SJCRH30 (cell line): ENCODE measurements at places on chromosomes 5 and 9. TPM values are rescaled to one million over a fixed set of nuclear protein-coding genes. Genes with fewer than 3 reads are reported as not detected.

- no peak for DNase-seq
- H3K27ac ChIP-seq, result no peak overlapping the region
- H3K36me3 ChIP-seq, result no peaks in the 10 kb centered on the region
- no peak overlapping the region for H3K4me3 ChIP-seq
- H3K4me1 ChIP-seq, result no peaks in the 10 kb centered on the region
Observed at GRCh38 chr5:10941900-10942299, 180.9 kb upstream of the DAP start.

GRCh38 chr5:10317825-10318682, 10.4 kb upstream of the CMBL start:
- no peak for DNase-seq
- no peak overlapping the region for H3K4me3 ChIP-seq
- no peaks in the 10 kb centered on the region for H3K36me3 ChIP-seq
- H3K27me3 ChIP-seq, result no peaks in the 10 kb centered on the region
- H3K4me1 ChIP-seq, result no peaks in the 10 kb centered on the region

DNA sequence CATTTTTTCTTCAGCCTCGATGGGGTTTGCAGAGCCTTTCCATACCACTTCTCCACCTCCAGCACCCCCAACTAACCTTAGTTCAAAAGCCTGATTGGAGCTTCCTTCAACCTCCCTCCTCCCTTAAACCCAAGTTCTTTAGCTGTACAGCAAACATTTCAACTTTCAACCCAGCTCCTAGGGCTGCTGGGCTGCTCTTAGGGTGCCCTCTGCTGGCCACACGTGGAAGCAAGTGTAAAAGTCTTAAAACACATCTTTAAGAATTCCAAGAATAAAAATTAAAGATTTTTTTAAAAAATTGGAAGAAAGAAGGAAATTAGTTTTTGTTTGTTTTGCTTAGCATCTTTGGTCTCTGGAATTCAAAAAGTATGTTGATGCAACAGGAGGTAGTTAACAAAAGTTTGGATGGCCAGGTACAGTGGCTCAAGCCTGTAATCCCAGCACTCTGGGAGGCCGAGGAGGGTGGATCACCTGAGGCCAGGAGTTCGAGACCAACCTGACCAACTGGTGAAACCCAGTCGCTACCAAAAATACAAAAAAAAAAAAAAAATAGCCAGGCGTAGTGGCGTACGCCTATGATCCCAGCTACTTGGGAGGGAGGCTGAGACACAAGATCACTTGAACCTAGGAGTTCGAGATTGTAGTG, 15.5 kb upstream of the HSD17B3 start:
- H3K27ac ChIP-seq, result no peak overlapping the region
- no peaks in the 10 kb centered on the region for H3K27me3 ChIP-seq
- H3K36me3 ChIP-seq, result no peaks in the 10 kb centered on the region
- H3K4me3 ChIP-seq, result no peak overlapping the region
- H3K4me1 ChIP-seq, result peaks cover 3% of the 10 kb centered on the region; the same call in 1 of the 2 replicates

DNA sequence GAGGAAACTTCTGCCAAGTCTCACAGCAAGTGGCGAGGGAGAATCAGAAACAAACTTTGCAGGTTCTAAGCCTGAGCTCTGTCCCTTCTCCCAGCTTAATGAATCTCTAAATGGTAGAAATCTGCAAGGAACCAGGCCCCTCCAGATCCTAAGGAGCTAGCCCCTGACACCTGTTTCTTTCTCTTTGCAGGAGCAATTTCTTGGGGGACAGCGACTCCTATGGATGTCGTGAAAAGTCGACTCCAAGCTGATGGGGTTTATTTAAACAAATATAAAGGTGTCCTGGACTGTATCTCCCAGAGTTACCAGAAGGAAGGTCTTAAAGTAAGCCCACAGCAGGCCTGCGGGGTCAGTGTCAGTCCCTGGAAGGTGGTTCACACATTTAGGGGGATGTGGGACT, 21.8 kb downstream of the IL9 start:
- H3K27ac ChIP-seq, result no peak overlapping the region
- no peaks in the 10 kb centered on the region for H3K4me1 ChIP-seq
- no peaks in the 10 kb centered on the region for H3K36me3 ChIP-seq
- H3K27me3 ChIP-seq, result peaks cover 14% of the 10 kb centered on the region
- DNase-seq, result no peak
- no peak overlapping the region for H3K4me3 ChIP-seq

- no peaks in the 10 kb centered on the region for H3K36me3 ChIP-seq
- H3K27me3 ChIP-seq, result no peaks in the 10 kb centered on the region
- no peaks in the 10 kb centered on the region for H3K4me1 ChIP-seq
- H3K4me3 ChIP-seq, result no peak overlapping the region
- H3K27ac ChIP-seq, result no peak overlapping the region
- no peak for DNase-seq
Observed at GRCh38 chr5:132692632-132692967, 18.8 kb downstream of the IL4 start.

DNA sequence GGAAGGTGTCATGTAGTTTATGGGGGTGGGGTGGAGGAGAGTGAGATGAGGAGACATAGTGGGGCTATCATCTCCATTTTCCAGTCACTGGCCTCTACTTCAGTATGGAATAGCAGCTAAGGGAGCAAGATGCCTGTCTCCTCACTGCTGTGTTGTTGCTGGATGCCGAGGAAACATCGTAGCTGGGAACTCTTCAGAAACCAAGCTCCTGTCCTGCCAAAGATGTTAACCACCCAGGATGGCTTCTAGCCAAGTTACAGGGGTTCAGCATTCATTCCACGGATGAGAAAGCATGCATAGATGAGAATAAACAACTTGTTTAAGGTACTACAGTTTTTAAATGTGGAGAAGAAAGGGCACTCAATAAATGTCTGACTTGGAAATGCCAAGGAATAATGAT, 226.5 kb downstream of the ASTN2 start:
- H3K27me3 ChIP-seq, result no peaks in the 10 kb centered on the region
- H3K4me3 ChIP-seq, result no peak overlapping the region
- no peaks in the 10 kb centered on the region for H3K36me3 ChIP-seq
- DNase-seq, result no peak

DNA sequence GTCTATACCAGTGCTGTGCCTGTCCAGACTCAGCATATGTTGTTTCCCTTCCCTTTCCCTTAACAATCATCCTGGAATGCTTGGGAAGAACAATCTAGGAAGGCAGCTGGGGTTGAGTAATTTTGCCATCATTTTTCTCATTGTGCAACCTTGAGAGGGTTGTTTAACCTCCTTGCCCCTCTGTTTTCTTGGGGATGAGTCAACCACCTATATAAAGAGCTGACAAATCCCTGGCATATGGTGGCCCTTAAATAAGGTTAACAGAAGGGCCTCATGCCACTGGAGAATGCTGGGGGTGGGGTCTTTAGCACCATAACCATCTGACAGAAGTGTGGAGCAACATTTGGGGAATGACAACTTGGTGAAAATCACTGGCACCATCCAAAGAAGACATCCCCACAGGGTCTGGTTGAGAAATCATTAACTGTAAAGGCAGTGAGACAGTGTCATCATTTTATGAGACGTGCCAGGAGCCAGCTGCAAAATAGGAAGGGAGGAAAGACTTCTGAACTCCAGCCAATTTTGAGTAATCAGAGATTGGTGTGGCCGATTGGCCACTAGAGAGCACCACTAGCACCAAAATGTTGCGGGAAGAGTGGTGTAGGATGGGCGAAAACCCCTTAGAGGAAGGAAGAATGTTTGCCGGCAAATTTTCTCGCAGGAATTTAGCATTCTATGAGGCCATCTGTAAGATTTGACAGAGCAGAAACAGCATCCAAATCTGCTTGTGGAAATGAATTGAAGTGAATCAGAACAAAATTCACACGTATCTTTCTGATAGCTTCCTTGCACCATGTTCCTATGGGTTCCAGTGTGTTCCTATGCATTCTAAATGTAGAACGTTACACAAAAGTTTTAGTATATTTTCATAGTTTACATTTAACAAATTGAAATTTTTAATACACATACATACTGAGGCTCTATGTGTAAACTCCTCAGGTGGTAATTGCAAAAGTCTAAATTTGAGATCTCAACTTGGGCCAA, 113.8 kb downstream of the MSX2 start:
- peak; percentile 50 for DNase-seq
- peaks cover 6% of the 10 kb centered on the region; the same call in 1 of the 2 replicates for H3K4me1 ChIP-seq
- no peak overlapping the region for H3K4me3 ChIP-seq
- H3K27ac ChIP-seq, result peak overlapping the region; percentile 30; the same call in 1 of the 2 replicates

- DNase-seq, result no peak
- H3K36me3 ChIP-seq, result no peaks in the 10 kb centered on the region
- peaks cover 18% of the 10 kb centered on the region for H3K4me1 ChIP-seq
- H3K27ac ChIP-seq, result no peak overlapping the region
Observed at GRCh38 chr5:136007271-136007670, 21.5 kb upstream of the TGFBI start.

DNA sequence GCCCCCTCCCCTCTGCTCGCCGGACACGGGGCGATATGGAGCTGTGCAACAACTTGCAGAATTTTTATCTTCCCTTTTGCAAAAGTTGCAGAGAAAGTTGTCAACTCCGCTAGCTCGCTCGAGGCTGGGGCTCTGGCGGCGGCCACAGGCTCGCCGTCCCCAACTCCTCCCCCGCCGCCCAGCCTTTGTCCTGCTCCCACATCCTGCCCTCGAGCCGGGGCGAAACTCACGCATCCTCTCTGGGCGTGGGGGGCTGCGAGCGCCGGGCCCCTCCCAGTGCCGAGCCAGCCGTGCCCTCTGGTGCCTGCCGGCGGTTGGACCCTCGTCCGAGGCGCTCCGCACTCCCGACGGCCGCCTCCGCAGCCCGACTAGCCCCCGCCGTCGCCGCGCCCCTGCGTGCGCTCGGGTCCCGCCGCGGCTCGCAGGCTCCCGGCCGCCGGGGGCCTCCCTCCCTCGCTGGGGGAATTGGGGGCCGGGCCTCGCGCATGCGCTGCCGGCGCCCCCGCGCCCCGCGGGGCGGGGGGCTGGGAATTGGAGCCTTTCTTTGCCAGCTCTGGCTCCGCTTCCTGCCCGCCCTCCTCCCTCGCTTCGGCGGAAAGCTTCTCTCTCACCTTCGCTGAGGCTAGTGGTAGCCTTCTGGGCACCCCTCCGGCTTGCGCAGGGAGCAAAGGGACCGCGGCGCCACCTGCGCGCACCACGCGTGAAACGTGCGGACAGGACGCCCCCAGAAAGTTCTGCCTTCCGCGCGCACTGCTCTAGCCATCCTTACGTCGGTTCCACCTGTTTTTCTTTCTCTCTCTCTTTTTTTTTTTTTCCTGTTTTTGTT, at the start of gene CCNJL:
Gene CCNJL (minus strand): TSS at position 431 of the 826 bp plus-strand sequence. CDS start 641 bp downstream, outside the sequence.
- H3K27me3 ChIP-seq, result no peaks in the 10 kb centered on the region
- DNase-seq, result peak; percentile 76
- peaks cover 17% of the 10 kb centered on the region for H3K4me1 ChIP-seq
- H3K36me3 ChIP-seq, result no peaks in the 10 kb centered on the region
- peak within 1 kb of the TSS; percentile 91 for H3K4me3 ChIP-seq
- peak within 1 kb of the TSS; percentile 37 for H3K27ac ChIP-seq

- no peak overlapping the region for H3K4me3 ChIP-seq
- no peak overlapping the region for H3K27ac ChIP-seq
- no peaks in the 10 kb centered on the region for H3K4me1 ChIP-seq
- no peaks in the 10 kb centered on the region for H3K27me3 ChIP-seq
- no peaks in the 10 kb centered on the region for H3K36me3 ChIP-seq
- no peak for DNase-seq
Observed at GRCh38 chr5:114152656-114153360, 209.1 kb upstream of the KCNN2 start.

Gene F2RL2
- 19.1 and 20.2 TPM in 2 replicates for total RNA-seq

Gene SH2D3C
- 0.99 and 1.4 TPM in 2 replicates for total RNA-seq

Gene C5orf47
- total RNA-seq, result not detected in 2 replicates

Gene PCAT7
- total RNA-seq, result not detected in 2 replicates

Gene SLC6A7
- total RNA-seq, result not detected in 2 replicates

Gene WNT8A
- total RNA-seq, result not detected in 2 replicates
